ENCODE measurements at places on chromosomes 16 and 17.

- H3K27ac ChIP-seq, result no peak overlapping the region
- no peak for DNase-seq
- H3K4me1 ChIP-seq, result peaks cover 27% of the 10 kb centered on the region
- peaks cover 7% of the 10 kb centered on the region for H3K27me3 ChIP-seq
- no peak overlapping the region for H3K4me3 ChIP-seq
Measured at GRCh38 chr17:55437159-55437605, 15.5 kb upstream of the MMD start.

DNA sequence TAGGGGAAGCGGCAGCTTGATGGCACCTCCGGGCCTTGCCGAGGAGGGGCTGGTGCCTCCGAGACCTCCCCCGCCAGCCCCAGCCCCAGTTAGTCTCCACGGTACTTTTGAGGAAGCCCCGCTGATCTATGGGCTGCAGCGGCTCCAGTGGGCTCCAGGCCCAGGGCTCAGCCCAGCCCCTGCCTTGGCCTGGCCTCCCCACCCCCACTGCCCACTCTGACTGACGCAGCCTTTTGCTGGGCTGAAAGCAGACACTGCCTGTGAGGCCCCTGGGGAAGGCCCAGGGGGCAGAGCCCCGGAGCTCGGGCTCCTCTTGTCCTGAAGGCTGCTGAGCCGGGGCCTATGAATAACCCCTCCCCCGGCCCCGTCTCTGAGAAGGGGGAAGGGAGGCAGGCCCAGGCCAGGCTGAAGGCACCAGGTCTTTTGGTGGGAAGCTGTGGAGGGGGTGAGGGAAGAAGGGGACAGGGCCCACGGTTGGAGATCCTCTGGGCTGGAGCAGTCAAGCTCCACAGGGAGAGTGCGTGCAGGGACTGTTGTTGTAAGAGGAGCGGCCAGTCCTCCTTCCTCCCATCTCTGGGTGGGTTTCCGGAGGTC is 7.5 kb upstream of the SMTNL2 start:
- peaks cover 14% of the 10 kb centered on the region for H3K4me1 ChIP-seq
- no peak overlapping the region for H3K4me3 ChIP-seq
- H3K36me3 ChIP-seq, result no peaks in the 10 kb centered on the region
- peaks cover 19% of the 10 kb centered on the region for H3K27me3 ChIP-seq

DNA sequence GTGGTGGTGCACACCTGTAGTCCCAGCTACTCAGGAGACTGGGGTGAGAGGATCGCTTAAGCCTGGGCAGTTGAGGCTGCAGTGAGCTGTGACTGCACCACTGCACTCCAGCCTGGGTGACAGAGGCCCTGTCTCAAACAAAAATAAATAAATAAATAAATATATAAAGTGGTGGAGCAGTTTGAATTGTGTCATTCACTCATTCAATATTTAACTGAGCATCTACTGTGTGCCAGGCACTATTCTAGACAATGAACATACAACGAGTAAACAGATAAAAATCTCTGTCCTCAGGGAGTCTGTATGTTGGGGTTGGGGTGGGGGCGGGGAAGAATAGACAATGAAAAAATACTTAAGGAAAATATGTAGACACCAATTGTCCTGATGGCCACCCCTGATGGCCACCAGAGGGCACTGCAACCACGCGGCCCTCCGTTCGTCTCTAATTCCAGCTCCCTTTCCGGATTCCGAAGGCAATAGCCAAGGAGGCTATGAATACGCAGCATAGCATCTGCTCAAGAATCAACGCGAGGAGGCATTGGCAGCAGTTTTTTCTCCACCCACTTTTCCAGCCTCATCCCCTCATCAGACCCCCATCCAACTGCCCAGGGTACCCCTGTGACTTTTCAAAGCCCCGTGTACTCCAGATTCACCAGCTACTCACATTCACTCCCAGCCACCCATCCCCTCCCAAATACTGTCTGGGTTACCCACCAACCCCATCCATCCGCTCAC is 21.4 kb downstream of the QPRT start:
- peaks cover 2% of the 10 kb centered on the region for H3K27me3 ChIP-seq
- H3K4me1 ChIP-seq, result peaks cover 31% of the 10 kb centered on the region
- peak; percentile 83 for DNase-seq
- H3K27ac ChIP-seq, result peak overlapping the region; percentile 76

DNA sequence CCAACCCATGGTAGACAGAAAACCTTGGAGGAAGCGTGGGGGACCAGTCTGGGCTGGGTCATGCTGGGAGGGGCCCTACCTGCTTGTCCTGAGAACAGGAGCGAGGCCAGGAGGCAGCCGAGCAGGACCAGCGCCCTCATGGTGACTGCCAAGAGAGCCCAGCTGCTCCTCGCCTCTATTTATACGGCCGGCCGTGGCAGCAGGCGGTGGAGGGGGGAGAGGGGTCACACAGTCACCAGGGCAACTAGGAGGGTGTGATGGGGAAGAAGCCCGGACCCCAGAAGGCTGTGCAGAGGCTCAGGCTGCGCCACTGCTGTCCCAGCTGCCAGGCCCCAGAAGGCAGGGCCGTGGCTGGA is at the start of gene SRL:
Gene SRL (minus strand): TSS at position 153 of the 356 bp plus-strand sequence. CDS start 13 bp downstream, at position 140.
- H3K27me3 ChIP-seq, result peaks cover 10% of the 10 kb centered on the region
- H3K36me3 ChIP-seq, result no peaks in the 10 kb centered on the region
- peaks cover 6% of the 10 kb centered on the region for H3K4me1 ChIP-seq
- DNase-seq, result no peak

DNA sequence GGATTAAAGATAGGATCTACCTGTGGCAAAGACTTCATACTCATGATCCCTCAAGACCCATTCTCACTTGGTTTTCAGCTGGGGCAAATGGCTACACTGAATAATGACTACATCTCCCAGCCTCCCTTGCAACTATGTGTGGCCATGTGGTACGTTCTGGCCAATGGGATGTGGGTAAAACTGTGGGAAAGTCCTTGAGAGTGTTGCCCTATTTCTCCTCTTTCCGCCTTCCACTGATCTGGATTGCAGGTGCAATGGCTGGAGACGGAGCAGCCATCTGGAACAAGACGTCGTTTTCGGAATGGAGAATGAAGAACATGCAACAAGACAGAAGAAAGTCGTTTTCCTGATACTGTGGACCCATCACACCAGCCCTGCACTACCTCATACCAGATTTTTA is 48.5 kb downstream of the HAPSTR1 start:
- no peaks in the 10 kb centered on the region for H3K36me3 ChIP-seq
- no peak for DNase-seq
- H3K27me3 ChIP-seq, result peaks cover 2% of the 10 kb centered on the region

DNA sequence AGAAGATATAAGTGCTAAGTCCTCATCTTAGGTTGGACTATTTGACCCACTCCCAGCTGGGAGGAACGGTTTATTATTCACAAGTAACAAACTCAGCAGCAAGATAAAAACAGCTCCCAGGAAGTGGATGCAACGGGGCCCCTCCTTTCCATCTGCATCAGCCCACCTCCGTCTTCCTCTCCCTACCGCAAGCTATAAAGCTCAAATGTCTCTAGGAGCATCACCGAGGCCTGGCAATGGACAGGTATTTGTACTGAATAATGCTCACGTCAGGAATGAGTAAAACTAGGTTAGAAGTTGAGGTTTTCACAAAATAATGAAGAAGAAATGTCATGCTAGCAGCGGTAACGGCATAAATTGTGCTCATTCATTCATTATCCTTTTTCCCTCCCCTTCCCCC is 408.7 kb upstream of the PSMD7 start:
- H3K4me1 ChIP-seq, result no peaks in the 10 kb centered on the region
- no peak overlapping the region for H3K4me3 ChIP-seq
- no peak overlapping the region for H3K27ac ChIP-seq
- DNase-seq, result no peak
- H3K27me3 ChIP-seq, result peaks cover 18% of the 10 kb centered on the region

DNA sequence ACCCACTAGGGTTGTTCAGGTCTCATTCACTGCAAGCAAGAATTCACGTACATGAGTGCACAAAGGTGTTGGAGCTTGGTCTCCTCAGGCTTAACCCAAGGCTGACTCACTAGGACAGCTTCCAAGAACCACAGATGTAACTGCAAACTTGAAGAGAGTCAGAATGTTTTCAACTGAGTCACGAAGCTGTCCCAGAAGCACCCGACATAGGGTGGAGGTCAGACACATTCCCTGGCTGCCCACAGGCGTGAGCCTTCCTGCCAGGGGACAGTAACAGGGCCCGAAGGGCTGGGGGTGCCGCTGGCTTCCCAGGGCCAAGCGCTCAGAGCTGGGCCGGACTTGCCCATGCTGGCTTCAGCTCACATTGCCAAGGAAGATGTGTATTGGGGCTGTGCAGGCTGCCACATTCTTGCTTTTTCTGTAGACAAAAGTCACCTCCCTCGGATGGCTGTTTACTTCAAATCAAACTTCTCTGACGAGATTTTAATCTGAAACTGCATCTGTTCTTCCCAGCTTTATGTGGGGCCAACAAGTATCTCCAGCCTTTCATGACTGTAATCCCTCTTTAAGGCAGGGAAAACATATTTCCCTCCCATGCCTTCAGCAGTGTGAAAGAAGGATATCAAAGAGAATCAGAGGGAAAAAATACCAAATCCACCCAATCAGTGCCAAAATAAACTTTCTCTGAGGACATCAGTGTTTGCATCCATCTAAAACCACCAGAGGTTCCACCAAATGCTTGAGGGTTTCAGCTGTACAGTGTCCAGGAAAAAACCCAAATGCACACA is 14.3 kb downstream of the CMTM3 start:
- no peak overlapping the region for H3K4me3 ChIP-seq
- no peak for DNase-seq
- H3K4me1 ChIP-seq, result peaks cover 12% of the 10 kb centered on the region
- no peaks in the 10 kb centered on the region for H3K27me3 ChIP-seq

GRCh38 chr17:6347776-6348175 is 87.1 kb downstream of the AIPL1 start:
- H3K4me3 ChIP-seq, result no peak overlapping the region
- no peak overlapping the region for H3K27ac ChIP-seq
- no peaks in the 10 kb centered on the region for H3K4me1 ChIP-seq
- H3K27me3 ChIP-seq, result peaks cover 11% of the 10 kb centered on the region
- H3K36me3 ChIP-seq, result no peaks in the 10 kb centered on the region
- peak; percentile 23 for DNase-seq

DNA sequence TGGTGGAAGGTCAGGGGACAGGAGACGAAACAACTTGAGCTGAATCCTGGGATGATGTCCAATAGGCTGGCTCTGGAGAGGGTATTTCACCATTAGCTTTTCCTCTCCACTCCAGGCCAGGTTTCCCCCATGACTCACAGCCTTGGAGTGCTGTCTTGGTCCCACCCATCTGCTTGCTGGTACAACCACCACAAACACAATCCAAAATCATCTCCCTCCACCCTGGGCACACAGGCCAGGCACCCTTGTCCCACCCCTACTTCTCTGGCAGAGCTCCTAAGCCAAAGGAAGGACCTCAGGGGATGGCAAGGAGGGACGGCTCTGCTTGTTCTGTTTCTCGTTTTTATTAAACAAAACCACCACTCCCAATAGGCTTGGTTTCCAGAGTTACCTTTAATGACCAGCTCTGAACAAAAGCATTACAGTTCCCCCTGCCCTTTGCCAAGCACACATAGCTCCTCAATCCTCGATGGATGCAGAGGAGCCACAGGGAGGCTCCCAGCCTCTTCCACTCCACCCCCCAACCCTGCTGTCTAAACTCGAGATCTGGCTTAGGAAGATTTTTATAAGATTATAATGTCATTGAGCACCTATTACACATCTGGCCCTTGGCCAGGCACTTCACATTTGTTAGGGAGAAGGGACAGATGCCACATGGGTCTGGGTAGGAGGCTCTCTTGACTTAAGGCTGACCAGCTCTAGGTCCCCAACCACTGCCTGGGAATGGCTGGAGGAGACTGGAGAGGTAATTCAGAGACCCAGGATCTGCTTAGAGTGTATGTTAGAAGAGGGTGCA is 13.3 kb downstream of the CAVIN1 start:
- no peaks in the 10 kb centered on the region for H3K36me3 ChIP-seq
- no peaks in the 10 kb centered on the region for H3K27me3 ChIP-seq
- DNase-seq, result no peak
- H3K27ac ChIP-seq, result no peak overlapping the region
- H3K4me1 ChIP-seq, result peaks cover 11% of the 10 kb centered on the region

- H3K4me3 ChIP-seq, result peak overlapping the region; percentile 53
- peak overlapping the region; percentile 91 for H3K27ac ChIP-seq
- H3K27me3 ChIP-seq, result no peaks in the 10 kb centered on the region
Measured at GRCh38 chr16:10965440-10966061, 21.2 kb downstream of the CLEC16A start.

DNA sequence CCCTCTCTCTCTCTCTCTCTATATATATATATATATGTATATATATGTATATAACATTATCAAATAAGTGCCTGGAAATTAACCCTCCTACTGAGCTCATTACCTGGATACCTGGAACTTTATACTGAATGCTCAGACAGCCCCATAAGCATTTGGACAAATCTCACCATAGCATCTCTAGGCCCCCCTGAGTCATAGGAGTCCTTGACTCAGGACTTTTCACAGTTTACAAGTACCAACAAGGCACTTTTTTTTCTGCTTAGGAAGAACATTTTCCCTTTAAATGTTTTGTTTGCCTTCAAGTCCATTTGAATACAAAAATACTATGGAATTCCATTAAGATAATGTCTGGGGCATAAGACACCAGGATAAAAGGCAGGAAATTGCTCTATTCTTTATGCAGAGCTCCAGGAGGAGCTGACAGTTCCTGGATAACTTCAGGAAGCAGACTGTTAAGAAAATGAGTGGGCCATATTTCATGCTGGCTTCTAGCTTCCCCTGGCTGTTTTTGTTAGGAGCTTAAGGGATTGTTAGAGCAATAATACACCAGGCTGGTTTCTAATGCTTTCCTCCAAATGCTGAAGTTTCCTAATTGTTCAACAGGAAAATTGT is 171.7 kb upstream of the ASIC2 start:
- no peaks in the 10 kb centered on the region for H3K27me3 ChIP-seq
- H3K4me1 ChIP-seq, result no peaks in the 10 kb centered on the region
- no peak overlapping the region for H3K27ac ChIP-seq
- H3K4me3 ChIP-seq, result no peak overlapping the region
- H3K36me3 ChIP-seq, result no peaks in the 10 kb centered on the region
- DNase-seq, result no peak

GRCh38 chr16:24734382-24734781 is 4.9 kb downstream of the TNRC6A start:
- no peaks in the 10 kb centered on the region for H3K27me3 ChIP-seq
- H3K36me3 ChIP-seq, result peaks cover 38% of the 10 kb centered on the region
- no peak for DNase-seq
- no peak overlapping the region for H3K27ac ChIP-seq
- H3K4me3 ChIP-seq, result no peak overlapping the region
- H3K4me1 ChIP-seq, result peaks cover 40% of the 10 kb centered on the region

DNA sequence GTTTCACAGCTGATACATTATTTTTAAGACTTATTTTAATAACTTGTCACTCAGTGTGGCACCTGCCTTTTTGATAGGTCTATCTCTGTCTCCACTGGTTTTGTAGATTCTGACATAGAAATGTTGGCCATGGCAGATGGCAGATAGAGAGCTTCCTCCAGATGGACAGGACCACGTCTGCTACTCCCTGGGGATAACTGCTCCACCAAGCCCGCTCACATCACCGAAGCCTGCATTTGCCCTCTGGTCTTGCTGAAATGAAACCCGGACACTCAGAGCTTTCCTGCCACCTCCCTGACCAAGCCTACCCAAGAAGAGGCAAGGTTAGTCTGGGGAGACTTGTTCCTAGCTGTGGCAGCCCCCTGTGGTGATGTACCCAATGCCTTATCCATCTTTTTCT is 16.4 kb upstream of the HAP1 start:
- H3K27me3 ChIP-seq, result peaks cover 8% of the 10 kb centered on the region
- DNase-seq, result no peak
- no peak overlapping the region for H3K4me3 ChIP-seq

- DNase-seq, result no peak
- H3K4me3 ChIP-seq, result no peak overlapping the region
- no peaks in the 10 kb centered on the region for H3K36me3 ChIP-seq
- H3K4me1 ChIP-seq, result peaks cover 4% of the 10 kb centered on the region
- peaks cover 2% of the 10 kb centered on the region for H3K27me3 ChIP-seq
Measured at GRCh38 chr16:10519929-10520868, 60.2 kb downstream of the EMP2 start.
